Activated CD4-positive, alpha-beta T cell treated with anti-CD3 and anti-CD28 coated beads, Interleukin-2, Interleukin-4, amounts not matched to agents 100 ng/mL and 50 ng/mL, durations not matched to agents 16 hours and 8 hours (primary cell): ENCODE measurements at places on chromosomes 3 and 15.

- DNase-seq = no peak
Measured at GRCh38 chr3:4528819-4529600, 35.9 kb downstream of the ITPR1 start.

DNA sequence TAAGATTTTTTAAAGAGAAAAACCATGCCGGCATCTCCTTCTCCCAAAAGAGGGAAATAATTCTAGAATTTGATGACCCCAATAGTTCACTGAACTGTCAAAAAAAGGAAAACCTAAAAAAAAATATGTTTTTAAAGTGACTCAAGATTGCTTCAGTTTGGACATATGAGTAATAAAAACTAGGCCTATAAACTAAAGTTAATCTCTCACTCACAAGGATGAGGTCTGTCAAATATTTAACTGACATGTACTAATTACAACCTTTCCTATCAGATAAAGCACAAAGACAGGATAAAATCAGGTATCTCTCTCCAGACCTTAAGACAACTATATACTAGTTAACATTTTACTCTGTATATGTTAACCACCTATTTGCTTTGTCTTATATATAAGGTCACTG, 231.9 kb downstream of the NSUN3 start:
- DNase-seq = no peak

GRCh38 chr3:86830566-86830965, 160.4 kb downstream of the VGLL3 start:
- DNase-seq = no peak

DNA sequence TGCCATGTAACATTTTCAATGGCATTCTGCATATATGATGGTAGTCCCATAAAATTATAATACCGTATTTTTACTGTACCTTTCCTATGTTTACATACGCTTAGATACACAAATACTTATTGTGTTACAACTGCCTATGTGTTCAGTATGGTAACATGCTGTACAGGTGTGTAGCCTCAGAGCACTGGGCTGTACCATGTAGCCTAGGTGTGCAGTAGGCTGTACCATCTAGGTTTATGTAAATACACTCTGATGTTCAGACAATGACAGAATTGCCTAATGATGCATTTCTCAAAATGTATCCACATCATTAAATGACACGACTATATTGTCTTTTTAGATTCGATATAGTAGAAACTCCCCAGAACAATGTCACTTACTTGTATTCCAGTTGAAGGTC, 22.7 kb downstream of the CD80 start:
- no peak for DNase-seq

DNA sequence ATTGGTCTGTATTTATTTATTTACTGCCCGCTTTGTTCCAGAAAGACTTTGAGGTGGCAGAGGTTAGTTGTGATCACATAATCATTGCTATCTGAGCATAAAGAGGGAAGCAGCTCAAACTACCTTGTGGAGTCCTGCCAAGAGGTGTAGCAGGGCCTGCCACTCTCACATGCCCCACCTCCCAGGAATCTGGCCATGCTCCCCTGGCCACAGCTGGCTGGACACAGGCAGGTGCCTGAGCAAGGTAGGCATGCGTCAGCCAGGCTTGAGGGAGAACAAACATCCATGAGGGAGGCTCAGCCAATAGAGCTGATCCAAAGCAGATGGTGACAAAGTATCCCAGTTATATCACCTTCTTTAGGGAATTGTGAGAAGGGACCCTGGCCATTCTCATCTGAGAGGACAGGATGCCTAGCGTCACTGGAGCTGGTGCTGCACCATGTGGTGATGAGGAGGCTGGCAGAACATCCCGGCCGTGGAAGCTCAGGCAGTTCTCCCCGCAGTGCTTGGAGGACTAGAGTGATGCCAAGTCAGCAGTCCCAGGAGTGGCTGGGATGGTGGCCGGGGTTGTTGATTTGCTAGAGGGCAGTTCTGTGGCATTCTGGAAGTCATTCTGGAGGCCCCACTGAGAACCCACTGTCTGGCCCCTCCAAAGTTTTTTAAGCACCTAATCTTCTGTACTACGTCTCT, 6.8 kb upstream of the POLG start:
- no peak for DNase-seq

GRCh38 chr15:50953302-50953701, 44.8 kb downstream of the AP4E1 start:
- DNase-seq = no peak
